Neural progenitor cell (in vitro differentiated cells): ENCODE measurements at places on chromosomes 4 and X.

GRCh38 chr4:25370242-25370641, 6.8 kb upstream of the ANAPC4 start:
- peak; percentile 29 for DNase-seq

DNA sequence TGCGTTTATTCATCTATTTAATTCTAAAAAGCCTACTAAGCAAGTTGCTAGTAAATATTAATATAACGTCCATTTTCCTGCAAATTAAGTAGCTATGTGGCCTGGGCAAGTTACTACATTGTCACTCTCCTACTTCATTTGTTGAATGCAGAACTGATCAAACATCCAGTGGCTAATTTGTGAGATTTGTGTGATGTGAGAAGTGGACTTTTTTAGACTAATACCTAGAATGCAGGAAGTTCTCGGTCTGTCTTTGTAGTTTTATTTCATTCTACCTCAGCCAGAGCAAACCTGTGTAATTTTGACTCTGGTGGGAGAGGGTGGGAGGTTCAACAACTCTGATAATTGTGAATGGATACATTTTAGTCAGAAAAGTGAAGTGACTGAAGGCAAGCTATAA, 840 bp downstream of the GUF1 start:
- no peak for DNase-seq

DNA sequence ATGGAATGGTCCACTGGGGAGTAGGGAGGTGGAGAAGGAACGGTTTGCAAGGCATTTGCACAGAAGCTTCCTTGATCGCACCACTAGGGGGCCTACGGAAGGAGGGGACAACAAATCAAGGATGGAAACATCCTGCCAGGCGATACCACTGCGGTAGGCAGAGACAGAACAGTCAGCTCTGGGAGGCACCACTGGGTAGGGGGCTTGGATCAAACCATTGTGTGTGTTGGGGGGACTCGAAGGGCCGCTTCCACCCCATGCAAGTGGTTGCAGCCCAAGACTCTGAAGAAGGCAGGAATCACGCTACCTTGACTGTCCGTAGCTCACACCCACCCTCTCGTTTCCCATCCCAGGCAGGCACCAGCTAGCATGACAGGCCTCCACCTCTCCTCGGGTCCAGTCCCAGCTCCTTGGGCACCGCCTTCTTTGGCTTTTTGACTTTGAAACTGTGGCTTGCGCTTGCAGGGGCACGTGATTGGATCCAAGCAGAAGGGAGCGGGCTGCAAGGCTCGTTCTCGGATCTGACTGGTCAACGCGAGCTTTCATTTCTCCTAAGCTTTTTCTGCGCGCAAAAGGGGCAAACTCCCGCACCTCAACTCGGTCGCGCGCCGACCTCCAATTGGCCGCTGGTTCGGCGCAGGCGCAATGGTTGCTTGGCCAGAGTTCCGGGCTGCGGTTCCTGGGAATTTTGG, 28.4 kb downstream of the GAGE1 start:
- DNase-seq: peak; percentile 7

DNA sequence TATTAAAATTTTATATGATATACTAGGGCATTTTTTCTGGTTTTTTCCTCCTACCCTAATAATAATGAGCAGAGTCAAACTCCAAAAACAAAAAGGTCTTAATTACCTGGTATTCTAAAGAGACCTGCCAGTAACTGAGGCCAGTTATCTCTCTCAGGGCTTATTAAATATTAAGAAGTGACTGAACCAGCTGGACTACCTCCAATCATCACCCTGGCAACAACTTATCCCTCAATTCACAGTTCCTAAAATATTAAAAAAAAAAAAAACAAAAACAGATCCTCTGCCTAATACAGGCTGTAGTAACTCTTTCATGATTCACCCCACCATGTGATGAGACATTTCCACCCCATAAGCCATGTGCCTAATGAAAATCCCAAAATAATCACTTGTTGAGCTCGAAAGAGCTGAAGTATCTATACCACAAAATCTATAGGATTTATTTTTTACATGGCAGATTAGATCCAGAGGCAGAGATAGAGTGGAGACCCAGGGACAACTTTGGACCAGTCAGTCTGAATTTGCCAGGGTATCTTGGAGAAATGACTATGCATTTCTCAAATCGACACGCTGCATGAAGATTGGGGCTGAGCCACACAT, 698.0 kb downstream of the FAT4 start:
- DNase-seq: no peak

GRCh38 chrX:101605728-101606127, 12.1 kb downstream of the ARMCX6 start:
- DNase-seq: no peak

GRCh38 chr4:33780952-33781791, 2463.1 kb downstream of the ARAP2 start:
- no peak for DNase-seq
